Osteocyte (in vitro differentiated cells): ENCODE measurements at places on chromosomes 7 and 10. TPM values are rescaled to one million over a fixed set of nuclear protein-coding genes. Genes with fewer than 3 reads are reported as not detected.

DNA sequence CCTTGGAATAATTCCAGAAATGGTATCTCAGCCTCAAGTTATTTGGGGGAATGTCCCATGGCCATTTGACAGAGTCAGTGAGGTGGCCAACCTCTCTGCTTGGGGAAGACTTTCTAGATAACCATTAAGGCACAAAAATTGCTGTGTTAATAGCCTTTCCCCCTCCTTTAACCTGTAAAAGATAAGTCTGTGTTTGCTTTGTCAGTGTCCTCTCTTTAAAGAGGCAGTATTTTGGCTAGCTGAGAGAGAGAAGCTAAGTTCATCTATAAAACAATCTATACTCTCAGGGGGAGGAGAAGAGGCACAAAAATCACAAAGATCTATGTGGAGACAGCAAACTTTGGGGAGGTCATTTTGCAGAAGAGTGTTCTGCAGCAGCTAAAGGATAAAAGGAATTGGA lies 72.1 kb downstream of the PLCE1 start:
- H3K4me1 ChIP-seq = peaks cover 5% of the 10 kb centered on the region
- no peaks in the 10 kb centered on the region for H3K36me3 ChIP-seq
- no peaks in the 10 kb centered on the region for H3K27me3 ChIP-seq
- H3K4me3 ChIP-seq = no peak overlapping the region
- DNase-seq = no peak

DNA sequence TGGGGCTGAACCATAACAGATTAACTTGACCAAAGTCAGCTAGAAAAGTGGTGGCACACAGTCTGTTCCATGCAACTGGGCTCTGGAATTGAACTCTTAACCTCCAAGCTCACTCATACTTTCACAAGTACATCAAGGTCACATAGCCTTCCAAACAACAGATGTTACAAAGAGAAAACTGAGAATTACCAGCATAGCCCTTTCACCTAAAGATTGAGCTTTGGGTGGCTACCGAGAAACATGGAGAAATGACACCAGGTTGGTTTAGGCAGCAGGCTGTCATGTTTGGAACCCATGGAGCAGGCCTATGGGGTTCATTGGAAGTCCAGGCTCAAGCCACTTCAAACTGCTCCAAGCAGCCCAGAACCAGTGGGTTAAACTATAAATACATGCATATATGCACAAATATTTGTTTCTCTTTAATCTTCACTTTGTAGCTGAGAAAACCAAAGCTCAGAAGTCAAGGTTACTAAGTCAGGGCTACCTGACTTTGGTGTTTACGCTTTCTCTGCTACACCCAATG lies 59.1 kb downstream of the MALSU1 start:
- H3K27me3 ChIP-seq = no peaks in the 10 kb centered on the region
- no peak overlapping the region for H3K27ac ChIP-seq
- H3K36me3 ChIP-seq = peaks cover 13% of the 10 kb centered on the region
- no peak for DNase-seq
- peaks cover 27% of the 10 kb centered on the region for H3K4me1 ChIP-seq

GRCh38 chr10:34607894-34608293 lies 207.2 kb downstream of the PARD3 start:
- H3K4me3 ChIP-seq = no peak overlapping the region
- no peak for DNase-seq
- no peak overlapping the region for H3K27ac ChIP-seq
- H3K4me1 ChIP-seq = peaks cover 13% of the 10 kb centered on the region

GRCh38 chr7:42745357-42746059 lies 166.4 kb downstream of the C7orf25 start:
- no peaks in the 10 kb centered on the region for H3K36me3 ChIP-seq
- no peak overlapping the region for H3K27ac ChIP-seq
- no peak overlapping the region for H3K4me3 ChIP-seq
- DNase-seq = no peak
- peaks cover 19% of the 10 kb centered on the region for H3K4me1 ChIP-seq
- H3K27me3 ChIP-seq = peaks cover 33% of the 10 kb centered on the region

DNA sequence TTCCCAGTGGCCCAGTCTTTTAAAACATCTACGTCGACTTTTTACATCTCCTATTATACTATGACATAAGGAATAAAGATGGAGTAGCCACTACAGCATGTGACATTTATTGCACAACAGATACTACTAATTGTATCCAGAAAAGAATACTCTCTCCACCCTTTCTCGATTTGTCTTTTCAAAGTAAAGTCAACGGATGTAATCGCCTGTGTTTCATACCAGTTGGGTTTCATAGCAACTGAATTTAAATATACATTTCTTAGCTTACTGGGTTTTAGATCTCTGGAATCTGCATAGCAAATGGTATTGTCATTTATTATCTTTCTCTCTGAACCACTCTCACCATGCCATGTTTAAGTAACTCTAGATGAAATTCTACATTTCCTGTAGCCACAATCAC lies 86.4 kb upstream of the TRIL start:
- no peaks in the 10 kb centered on the region for H3K36me3 ChIP-seq
- peaks cover 23% of the 10 kb centered on the region for H3K4me1 ChIP-seq
- no peak for DNase-seq
- no peak overlapping the region for H3K4me3 ChIP-seq

- no peaks in the 10 kb centered on the region for H3K36me3 ChIP-seq
- no peaks in the 10 kb centered on the region for H3K27me3 ChIP-seq
- no peaks in the 10 kb centered on the region for H3K4me1 ChIP-seq
- H3K27ac ChIP-seq = no peak overlapping the region
Measured at GRCh38 chr10:8129438-8129837, 75.0 kb downstream of the GATA3 start.

- H3K4me1 ChIP-seq = peaks cover 5% of the 10 kb centered on the region
- no peak overlapping the region for H3K4me3 ChIP-seq
- peak; percentile 78 for DNase-seq
Measured at GRCh38 chr10:49179699-49180443, 8.3 kb downstream of the TMEM273 start.

- no peaks in the 10 kb centered on the region for H3K36me3 ChIP-seq
- no peaks in the 10 kb centered on the region for H3K4me1 ChIP-seq
- DNase-seq = no peak
- peaks cover 56% of the 10 kb centered on the region for H3K27me3 ChIP-seq
- H3K4me3 ChIP-seq = no peak overlapping the region
Measured at GRCh38 chr7:76142861-76143260, 58.8 kb upstream of the SRRM3 start.

- no peaks in the 10 kb centered on the region for H3K27me3 ChIP-seq
- peak overlapping the region; percentile 80 for H3K27ac ChIP-seq
- peaks cover 68% of the 10 kb centered on the region for H3K4me1 ChIP-seq
- H3K4me3 ChIP-seq = peak overlapping the region; percentile 41
- peak; percentile 94 for DNase-seq
Measured at GRCh38 chr7:44087911-44088838, 5.8 kb upstream of the POLM start.

- H3K36me3 ChIP-seq = no peaks in the 10 kb centered on the region
- no peak overlapping the region for H3K4me3 ChIP-seq
- no peaks in the 10 kb centered on the region for H3K27me3 ChIP-seq
- DNase-seq = no peak
Measured at GRCh38 chr10:11205030-11205772, 187.5 kb downstream of the CELF2 start.

DNA sequence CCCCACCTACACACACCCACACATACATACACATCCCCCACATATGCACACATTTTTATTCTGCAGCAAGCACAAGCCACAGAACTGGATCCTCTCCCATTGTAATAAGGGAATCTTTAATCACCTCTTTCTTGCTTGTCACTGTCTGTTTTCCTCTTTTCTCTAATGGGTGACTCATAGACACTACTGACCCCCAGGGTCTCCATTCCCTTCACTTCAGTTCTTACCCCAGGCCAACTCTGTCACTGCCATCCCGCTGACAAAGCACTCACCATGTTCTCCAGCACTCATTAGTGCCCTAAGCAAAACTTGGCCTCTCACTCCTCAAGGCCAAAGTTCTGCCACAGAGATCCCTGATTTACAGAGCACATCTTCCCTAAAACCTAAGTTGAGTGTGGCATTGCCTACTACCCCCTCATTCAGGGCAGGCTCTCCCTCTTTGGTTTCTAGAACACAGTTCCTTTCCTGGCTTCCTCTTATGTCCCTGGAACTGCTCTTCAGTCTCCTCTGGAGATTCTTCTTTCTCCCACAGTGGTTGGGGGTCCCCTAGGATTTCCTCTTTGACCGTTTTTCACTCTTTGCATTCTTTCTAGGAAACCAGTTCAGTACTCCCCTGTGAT lies 39.6 kb upstream of the INHBA start:
- DNase-seq = no peak
- H3K4me3 ChIP-seq = no peak overlapping the region
- peaks cover 12% of the 10 kb centered on the region for H3K36me3 ChIP-seq
- peaks cover 34% of the 10 kb centered on the region for H3K4me1 ChIP-seq
- H3K27ac ChIP-seq = no peak overlapping the region

GRCh38 chr10:83037653-83038052 lies 1101.7 kb upstream of the GHITM start:
- peaks cover 8% of the 10 kb centered on the region for H3K27me3 ChIP-seq
- DNase-seq = no peak
- no peak overlapping the region for H3K4me3 ChIP-seq
- no peak overlapping the region for H3K27ac ChIP-seq
- H3K4me1 ChIP-seq = peaks cover 2% of the 10 kb centered on the region

DNA sequence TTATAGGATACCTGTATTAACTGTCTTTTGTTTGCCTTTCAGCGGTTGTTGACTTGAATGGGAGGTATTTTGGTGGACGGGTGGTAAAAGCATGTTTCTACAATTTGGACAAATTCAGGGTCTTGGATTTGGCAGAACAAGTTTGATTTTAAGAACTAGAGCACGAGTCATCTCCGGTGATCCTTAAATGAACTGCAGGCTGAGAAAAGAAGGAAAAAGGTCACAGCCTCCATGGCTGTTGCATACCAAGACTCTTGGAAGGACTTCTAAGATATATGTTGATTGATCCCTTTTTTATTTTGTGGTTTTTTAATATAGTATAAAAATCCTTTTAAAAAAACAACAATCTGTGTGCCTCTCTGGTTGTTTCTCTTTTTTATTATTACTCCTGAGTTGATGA lies 26.6 kb downstream of the RBM17 start:
- peaks cover 46% of the 10 kb centered on the region for H3K36me3 ChIP-seq
- H3K4me3 ChIP-seq = no peak overlapping the region
- no peaks in the 10 kb centered on the region for H3K4me1 ChIP-seq
- H3K27ac ChIP-seq = no peak overlapping the region

DNA sequence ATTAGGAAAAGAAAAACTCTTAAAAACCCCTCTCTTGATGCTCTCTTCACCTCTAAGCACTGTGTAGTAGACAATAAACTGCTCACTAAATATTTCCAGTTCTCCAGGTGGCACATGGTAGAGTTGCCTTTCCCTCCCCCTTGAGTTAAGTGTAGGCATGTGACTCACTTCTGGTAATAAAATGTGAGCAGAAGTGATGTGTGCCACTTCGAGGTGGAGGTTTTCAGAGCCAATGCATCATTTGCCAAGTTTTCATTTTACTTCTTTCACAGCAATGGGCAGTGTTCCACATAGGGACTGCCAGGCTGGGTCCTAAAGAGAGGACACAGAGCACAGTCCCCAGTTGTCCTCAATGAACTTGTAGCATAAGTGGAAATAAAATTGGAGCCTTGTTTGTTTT lies 131.6 kb upstream of the NPY start:
- H3K27ac ChIP-seq = no peak overlapping the region
- no peaks in the 10 kb centered on the region for H3K27me3 ChIP-seq
- H3K4me1 ChIP-seq = peaks cover 4% of the 10 kb centered on the region
- no peak for DNase-seq

- H3K27me3 ChIP-seq = no peaks in the 10 kb centered on the region
- peaks cover 1% of the 10 kb centered on the region for H3K4me1 ChIP-seq
- H3K4me3 ChIP-seq = no peak overlapping the region
Measured at GRCh38 chr7:101832205-101832631, 14.8 kb downstream of the CUX1 start.

GRCh38 chr7:154484943-154485342 lies 432.7 kb downstream of the DPP6 start:
- no peaks in the 10 kb centered on the region for H3K36me3 ChIP-seq
- no peaks in the 10 kb centered on the region for H3K4me1 ChIP-seq
- H3K27me3 ChIP-seq = no peaks in the 10 kb centered on the region
- DNase-seq = no peak
- no peak overlapping the region for H3K4me3 ChIP-seq

GRCh38 chr7:128922496-128923410 lies 12.2 kb upstream of the KCP start:
- H3K36me3 ChIP-seq = no peaks in the 10 kb centered on the region
- no peak for DNase-seq
- H3K27me3 ChIP-seq = peaks cover 66% of the 10 kb centered on the region
- no peak overlapping the region for H3K4me3 ChIP-seq
- H3K27ac ChIP-seq = no peak overlapping the region

DNA sequence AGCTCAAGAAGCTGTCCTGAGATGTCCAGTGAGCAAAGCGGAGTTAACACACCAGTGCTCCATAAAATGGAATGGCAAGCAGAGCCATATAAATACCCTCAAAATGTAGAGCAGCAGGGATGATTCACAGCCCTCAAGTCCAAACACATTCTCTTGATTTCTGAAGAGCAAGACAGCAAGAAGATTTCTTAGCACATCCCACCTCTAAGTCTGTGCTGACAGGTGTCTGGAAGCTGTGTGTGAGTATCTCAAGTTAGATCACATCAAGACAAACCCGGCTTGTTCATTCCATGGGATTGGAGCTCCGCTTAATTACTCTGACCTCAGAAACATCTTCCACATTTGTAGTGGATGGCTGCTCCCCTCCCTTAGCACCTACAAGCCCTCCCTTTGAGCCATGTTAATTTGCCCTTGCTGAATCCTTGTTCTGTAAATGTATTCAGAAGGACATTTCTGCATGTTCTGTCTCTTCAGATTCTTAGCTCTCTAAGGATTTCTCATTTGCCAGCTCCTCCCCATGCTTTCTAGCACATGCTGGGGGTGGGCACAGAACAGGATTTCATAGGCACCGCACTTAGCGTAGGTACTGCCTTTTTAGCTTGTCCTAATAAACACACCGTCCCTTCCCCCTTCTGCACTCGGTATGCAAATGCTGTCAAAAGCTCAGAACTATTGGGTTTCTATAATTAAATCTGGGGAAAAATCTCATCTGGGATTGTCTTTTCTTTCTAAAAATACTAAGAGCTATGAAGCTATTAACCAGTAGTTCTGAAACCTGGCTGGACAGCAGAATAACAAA lies 112.7 kb downstream of the CPXM2 start:
- no peaks in the 10 kb centered on the region for H3K4me1 ChIP-seq
- DNase-seq = no peak
- no peak overlapping the region for H3K27ac ChIP-seq
- H3K36me3 ChIP-seq = no peaks in the 10 kb centered on the region

Gene GHRHR
- not detected in 2 replicates for total RNA-seq

Gene SLC39A12
- total RNA-seq = not detected in 2 replicates

Gene SMO
- 40.2 and 41.6 TPM in 2 replicates for total RNA-seq

Gene AOAH
- total RNA-seq = not detected in 2 replicates

Gene PTPN20
- not detected in 2 replicates for total RNA-seq

Gene OGDH
- 68.0 and 69.3 TPM in 2 replicates for total RNA-seq

Gene PDIA4
- 152 and 162 TPM in 2 replicates for total RNA-seq

Gene MSS51
- total RNA-seq = 2.6 and 2.8 TPM in 2 replicates

Gene CPN1
- total RNA-seq = not detected in 2 replicates

Gene FAM25G
- not detected in 2 replicates for total RNA-seq

Gene SEC24C
- total RNA-seq = 64.1 and 64.2 TPM in 2 replicates

Gene FKBP6
- not detected in 2 replicates for total RNA-seq

Gene PLAU
- total RNA-seq = 112 and 118 TPM in 2 replicates

Gene CDH23
- total RNA-seq = not detected in 2 replicates
